ENCODE measurements at places on chromosomes 13 and 19. TPM values are rescaled to one million over a fixed set of nuclear protein-coding genes. Genes with fewer than 3 reads are reported as not detected.

- DNase-seq, result no peak
Observed at GRCh38 chr13:83895994-83896580, 13.8 kb upstream of the SLITRK1 start.

GRCh38 chr19:50383001-50383851, 921 bp upstream of the POLD1 start:
- no peak for DNase-seq

- no peak for DNase-seq
Observed at GRCh38 chr13:105936816-105937215, 598.6 kb downstream of the EFNB2 start.

DNA sequence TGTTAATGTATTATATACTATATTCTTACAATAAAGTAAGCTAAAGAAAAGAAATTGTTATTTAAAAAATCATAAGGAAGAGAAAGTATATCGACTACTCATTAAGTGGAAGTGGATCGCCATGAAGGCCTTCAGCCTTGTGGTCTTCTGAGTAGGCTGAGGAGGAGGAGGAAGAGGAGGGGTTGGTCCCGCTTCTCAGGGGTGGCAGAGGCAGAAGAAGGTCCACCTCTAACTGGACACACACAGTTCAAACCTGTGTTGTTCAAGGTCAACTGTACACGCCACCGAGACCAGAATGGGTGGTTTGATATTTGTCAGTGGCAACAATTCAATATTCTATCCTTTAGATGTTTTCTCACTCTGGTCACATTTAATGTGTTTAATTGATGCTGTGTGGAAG, 67.2 kb downstream of the ALOX5AP start:
- no peak for DNase-seq

DNA sequence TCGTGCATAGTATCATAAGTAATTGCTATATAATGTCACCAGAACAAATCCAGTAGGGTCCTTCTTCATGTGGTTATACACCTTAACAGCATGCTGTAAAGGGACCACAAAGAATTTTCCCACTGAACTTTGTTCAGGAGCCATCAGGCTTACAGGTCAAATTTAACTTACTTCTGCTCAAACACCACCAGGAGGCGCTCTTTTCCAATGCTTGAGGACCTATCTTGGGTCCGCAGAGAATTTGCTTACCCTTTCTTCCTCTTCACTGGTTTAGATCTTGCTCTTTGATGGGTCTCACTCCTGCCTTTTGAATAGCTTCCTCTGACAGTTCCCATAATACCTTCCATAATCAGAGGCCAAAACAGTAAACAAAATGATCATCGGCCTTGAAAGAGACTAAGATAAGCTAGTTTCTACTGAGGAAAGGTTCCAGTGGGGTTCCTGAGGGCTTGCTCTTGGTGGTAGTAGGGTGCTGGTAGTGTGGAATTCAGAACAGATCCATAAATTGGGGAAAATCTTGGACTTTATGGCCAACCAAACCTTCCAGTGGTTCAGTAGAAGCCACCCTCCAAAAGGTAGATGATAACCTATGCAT, 37.4 kb downstream of the SCGB2B2 start:
- peak; percentile 43 for DNase-seq

DNA sequence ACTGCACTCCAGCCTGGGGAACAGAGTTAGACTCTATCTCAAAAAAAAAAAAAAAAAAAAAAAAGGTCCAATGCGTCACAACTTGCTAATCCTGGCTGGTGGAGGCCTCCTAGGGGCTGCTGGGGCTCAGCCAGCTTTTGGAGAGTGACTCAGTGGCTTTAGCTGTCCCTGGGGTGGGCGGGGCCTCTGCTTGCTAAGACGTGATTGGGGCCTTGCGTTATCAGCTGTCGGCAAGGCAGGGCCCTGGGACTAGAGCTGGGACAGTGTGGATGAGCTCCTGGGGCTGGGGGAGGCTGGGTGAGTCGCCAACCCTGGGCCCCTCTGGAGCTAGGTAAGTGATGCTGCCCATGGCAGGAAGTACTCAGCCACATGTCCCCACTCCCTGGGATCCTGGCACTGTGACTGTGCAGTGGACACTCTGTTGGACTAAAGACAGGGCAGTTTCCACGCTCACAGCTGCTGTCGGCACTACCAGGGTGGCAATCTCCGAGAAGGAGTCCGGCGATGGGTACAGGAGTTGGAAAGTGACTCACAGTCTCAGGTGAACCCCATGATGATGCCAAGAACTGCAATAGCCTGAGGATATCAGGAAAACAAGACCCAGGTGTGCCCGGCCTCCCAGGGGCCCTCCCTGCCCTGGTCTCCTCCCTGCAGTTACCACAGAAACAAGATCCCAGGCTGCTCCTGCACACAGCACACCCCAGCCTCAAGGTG, 32.2 kb downstream of the F2RL3 start:
- no peak for DNase-seq

DNA sequence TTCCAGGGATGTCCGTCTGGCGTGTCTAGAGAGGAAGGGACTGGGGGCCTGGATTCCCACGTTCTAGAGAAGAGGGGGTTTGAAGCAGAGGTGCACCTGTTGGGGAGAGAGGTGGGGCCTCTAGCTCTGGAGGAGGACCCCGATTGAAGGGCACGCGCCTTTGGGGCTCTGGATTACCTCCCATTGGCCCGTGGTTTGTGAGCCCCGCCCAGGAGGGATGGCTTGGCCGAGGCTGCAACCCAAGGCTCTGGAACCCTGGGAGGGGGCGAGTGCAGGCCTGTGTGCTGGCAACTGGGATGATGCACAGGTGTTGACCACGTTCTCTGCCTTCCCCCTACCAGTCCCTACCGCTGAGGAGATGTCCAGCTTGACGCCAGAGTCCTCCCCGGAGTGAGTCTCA, 20.2 kb downstream of the TMEM150B start:
- DNase-seq, result no peak

Gene CGB2
- polyA plus RNA-seq, result 0.64 TPM

Gene PGLYRP1
- polyA plus RNA-seq, result not detected

- no peak for DNase-seq
Observed at GRCh38 chr13:30256713-30257467, 50.5 kb downstream of the KATNAL1 start.

Gene APOC4
- not detected for polyA plus RNA-seq

GRCh38 chr13:46553886-46554858, 1.2 kb downstream of the LRCH1 start:
- DNase-seq, result peak; percentile 77

Gene CLEC4G
- polyA plus RNA-seq, result not detected

Gene CTU1
- 7.2 TPM for polyA plus RNA-seq

DNA sequence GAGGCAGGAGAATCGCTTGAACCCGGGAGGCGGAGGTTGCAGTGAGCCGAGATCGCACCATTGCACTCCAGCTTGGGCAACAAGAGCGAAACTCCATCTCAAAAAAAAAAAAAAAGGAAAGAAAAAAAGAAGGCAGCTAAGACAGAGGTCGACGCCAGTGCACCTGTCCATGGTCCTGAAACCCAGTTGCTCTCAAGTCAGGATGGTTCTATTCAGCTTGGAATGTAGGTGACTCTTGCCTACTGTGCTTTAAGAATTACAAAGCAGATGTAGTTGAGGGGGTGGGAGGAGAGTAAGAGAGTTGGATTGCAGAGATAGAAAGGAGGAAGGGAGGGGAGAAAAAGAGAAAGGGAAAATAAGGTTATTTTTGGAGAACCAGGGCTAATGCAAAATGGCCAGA, 18.7 kb downstream of the CACNG7 start:
- no peak for DNase-seq

Gene C19orf44
- polyA plus RNA-seq, result 5.1 TPM

Data from SK-N-SH (cell line).